ENCODE measurements at places on chromosomes 11 and 22.
A peak's percentile ranks its signal among the peaks of the same experiment; 100 is the strongest.

DNA sequence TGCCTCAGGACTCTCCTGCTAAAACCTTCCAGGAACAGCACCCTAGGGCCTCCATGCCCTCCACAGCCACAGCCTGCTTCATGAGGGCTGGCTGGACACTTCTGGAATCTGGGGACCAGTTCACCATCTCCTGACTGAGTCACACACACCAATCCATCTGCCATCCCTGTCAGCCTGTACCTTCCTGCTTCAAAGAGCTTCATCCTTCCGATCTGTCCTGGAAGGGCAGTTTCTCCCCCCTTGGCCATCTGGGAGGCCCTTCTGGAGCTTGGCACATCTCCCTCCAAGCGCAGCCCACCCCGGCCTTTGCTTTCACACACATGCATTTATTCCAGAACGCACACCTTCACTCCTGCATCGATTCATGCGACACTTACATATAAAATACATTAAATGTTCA lies 13.0 kb downstream of the APBB1 start:
- DNase-seq: peak; percentile 37

DNA sequence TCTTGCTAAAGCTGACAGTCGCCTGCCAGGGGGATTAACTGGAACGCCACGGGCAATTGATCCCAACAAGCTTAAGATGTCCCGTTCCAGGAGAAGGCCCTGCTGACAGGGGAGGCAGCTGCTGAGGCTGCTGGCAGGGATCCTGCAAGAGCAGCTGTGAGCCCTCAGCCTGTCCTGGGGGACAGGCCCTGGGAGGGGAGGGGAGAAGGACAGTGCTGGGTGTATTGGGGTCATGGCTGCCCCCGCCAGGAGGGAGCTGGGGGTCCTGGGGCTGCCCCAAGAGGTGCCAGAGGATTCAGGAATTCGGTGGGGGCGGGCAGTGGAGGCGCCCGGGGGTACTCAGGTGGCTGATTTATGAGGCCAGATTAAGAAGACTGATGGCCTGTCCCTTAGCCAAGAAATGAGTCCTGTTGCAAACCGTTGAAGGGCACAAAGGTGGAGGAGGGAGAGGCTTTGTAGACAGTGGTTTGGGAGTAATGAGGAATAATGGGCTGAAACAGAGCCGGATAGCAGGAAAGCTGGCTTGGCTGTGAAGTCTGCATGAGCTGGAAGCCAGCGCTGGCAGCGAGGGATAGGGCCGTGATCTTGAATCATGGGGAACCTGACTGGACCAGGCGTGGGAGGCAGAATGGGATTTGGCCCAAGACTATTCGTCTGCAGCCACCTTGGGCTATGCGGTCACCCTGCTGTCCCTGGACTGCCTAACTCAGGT lies 133.5 kb downstream of the CACNA1I start:
- no peak for DNase-seq

GRCh38 chr11:72793076-72793424 lies 797 bp downstream of the STARD10 start:
- DNase-seq: peak; percentile 17

GRCh38 chr11:46178513-46178912 lies 57.3 kb upstream of the PHF21A start:
- no peak for DNase-seq

DNA sequence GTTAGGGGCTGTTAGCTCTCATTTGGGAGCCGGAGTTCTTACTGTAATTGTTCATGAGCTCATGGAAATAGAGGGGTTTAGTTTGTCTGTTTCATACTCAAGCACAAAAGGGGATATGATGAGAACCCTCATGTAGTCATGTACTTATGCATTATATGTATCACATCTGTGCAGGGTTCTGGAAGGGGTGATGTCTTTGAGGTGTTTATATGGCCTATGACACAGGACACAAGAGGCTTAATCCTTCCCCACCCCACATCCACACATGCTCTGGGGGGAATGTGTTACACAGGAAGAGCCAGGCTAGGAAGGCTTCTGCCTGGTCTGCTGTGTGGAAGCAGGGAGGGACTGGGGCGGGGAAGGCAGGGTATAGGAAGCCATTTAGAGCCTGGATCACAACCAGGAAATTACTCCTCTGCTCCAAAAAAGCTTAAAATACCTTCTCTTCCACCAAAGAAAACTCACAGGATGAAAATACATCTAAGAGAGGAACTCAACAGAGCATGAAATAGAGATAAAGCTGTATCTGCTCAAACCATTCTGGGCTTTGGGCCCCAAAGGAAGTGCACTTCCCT lies 316.1 kb downstream of the TMEM135 start:
- DNase-seq: no peak

DNA sequence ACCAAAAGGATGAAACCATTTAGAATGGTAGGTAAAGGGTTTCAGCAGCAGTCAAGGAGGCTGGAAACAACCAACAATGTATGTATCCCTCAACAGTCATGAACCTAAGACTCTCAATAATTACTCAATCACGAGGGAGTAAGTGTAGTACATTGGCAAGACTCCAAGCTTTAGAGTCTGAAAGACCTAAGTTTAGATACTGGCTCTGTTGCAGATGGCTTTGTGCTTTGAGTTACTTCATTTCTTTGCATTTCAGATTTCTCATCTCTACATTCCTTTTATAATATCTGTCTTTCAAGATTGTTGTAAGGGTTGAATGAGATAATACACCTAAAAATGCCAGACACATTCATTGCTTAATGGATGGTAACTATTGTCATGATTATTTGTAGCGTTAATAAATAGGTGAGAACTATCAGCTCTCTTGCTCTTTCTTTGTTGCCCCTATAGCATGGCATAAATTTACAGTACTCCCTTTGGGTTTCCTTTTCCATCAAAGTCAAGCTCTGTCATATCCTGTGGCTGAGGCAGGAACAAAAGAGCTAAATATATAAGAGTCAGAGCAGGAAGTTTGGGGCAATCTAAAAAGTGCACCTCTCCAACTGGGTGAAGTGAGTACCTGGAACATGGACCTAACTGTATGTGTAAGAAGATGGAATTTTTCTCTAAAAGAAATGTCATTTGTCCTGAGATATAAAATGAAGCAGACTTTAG lies 228.2 kb upstream of the ZC3H12C start:
- DNase-seq: no peak

- no peak for DNase-seq
These were observed 53.4 kb upstream of the PARVG start for GRCh38 chr22:44127356-44127755.

DNA sequence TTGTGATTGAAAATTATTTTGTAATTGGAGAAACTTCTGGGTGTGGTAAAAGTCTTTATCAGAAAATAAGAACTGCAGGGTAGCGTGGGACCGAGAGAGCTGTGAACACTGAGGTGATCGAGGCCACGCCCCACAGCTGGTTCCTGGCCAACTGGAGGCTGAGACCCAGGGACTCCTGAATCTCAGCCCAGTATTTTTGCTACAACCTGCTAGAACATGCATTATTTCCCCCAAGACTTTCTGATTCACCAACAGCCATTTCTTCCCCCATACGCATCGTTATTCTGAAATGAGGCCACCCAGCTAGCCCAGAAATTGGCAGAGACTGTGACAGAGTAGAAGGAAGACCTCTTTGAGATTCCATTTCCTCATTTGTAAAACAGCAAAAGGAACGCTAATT lies 3.4 kb upstream of the FGF19 start:
- DNase-seq: peak; percentile 75

DNA sequence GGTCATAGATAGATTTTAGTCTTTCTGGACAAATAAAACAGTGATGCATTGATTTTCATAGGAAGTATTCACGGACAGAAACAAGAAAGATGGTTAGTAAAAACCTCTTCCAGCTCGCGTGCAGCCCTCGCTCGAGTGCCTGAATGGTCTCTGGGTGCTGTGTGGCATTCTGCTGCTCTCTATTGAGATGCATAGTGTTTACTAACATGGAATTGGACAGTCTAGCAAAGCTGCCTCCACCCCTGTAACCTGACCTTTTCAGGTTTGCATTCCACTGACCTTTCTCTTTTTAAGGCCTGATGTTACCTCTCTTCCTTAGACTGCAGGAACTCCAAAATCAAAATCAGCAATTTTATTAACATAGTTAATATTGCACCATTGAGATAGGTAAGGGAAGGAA lies 643.4 kb downstream of the JRKL start:
- no peak for DNase-seq

DNA sequence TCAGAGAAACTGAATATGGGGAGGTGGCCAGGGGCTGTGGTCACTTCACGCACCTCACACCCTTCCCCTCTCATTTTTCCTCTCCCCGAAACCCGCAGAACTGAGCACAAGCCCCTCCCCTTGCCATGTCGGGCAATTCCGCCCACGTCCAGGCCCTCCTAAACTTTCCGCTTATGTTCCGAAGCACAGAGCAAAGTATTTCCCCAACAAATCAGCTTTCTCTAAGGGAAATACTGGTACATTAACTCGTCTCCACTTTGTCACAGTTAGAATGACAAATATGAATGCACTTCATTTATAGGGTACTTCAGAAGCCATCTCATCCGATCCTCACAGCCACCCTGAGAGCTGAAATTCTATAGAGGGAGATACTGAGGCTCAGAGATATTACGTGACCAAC lies 94.7 kb upstream of the TMEM45B start:
- no peak for DNase-seq

- DNase-seq: peak; percentile 77
These were observed 797 bp downstream of the THY1 start for GRCh38 chr11:119421941-119422808.

DNA sequence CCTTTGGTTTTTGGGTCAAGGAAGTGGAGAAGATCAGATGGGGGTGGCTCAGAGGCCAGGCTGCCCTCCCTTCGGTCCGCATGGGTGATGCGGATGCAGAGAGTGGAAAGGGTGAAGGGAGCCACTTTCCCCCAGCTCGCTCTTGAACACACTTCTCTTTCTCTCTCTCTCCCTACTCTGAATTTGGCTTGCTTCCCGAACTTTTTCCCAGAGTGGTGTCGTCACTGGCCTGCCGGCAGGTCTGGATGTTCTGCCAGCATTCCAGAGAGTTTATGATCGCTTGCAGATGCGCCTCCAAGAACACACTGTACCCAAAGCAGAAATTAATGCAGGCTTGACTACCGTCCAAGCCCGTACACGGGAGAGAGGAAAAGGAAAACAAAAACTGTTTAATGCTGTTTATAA lies 103.2 kb downstream of the ZBTB16 start:
- DNase-seq: no peak

GRCh38 chr11:6667733-6668374 lies 12.2 kb upstream of the DCHS1 start:
- no peak for DNase-seq

DNA sequence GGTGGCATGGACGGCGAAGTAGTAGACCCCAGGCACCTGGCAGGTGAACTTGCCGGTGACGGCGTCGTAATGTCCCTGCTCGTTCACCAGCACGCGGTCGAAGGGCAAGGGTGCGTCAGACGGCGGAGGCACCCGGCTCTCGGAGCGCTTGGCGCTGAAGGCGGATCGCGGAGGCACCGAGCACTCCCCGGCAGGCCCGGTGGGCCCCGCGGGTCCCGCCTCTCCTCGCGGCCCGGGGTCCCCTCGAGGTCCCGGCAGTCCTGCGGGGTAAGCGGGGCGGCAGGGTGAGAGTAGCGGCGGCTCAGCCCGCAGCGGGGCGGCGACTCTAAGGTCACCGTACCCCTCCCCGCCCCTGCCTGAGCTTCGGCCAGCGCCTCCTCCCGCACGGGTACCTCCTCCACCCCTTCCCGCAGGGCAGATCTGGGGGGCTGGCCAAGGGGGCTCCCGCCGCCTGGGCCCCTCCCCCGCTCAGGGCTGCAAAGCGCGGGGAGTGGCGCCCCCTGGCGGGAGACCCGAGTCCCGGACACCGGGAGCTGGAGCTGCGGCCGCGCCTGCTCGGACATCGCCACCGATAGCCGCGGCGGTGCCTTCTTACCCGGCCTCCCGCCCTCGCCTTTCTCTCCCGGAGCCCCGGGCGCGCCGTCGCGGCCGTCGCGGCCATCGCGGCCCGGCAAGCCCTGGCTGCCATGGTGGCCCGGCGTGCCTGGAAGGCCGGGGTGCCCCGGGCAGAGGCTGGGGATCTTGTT lies 921 bp downstream of the C1QTNF5 start:
- peak; percentile 96 for DNase-seq

DNA sequence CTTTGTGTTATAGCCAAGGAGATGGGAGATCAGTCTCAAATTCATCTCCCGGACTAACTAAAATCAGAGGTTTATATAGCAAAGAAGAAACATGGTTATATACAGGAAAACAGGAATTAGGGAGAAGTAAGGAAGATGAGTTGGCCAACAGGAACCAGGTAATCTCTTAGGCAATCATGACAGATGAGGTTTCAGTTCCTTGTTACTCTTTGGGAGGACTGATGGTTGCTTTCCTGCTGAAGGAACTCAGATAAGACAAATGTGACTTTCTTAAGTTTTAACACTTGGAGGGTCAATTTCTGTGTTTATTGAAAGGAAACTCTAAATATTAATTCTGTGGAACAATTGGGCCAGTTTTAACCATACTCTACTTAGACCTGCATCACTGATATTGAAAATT lies 1072.0 kb upstream of the CNTN5 start:
- DNase-seq: no peak

GRCh38 chr22:26949193-26949592 lies 291.8 kb downstream of the MIAT start:
- peak; percentile 18 for DNase-seq

DNA sequence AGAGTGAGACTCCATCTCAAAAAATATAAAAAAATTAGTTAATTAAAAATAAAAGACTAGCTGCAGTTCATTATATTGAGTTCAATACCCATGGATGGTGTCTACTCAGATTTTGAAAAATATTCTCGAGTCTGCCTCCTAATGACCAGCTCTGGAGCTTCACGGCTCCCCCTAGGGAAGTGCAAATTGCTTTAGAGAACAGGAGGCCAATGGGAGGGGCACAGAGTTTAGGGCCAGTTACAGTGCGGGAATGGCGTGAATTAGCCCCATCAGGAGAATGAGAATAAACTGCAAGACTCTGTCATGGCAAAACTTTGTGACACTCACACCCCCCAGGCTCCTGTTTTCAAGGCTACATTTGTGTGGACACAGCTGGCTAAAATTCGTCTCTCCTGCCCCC lies 4.6 kb downstream of the FGF4 start:
- peak; percentile 78 for DNase-seq

- peak; percentile 95 for DNase-seq
These were observed 2.2 kb upstream of the RPS19BP1 start for GRCh38 chr22:39534591-39535356.

GRCh38 chr11:107307991-107308390 lies 149.6 kb downstream of the CWF19L2 start:
- no peak for DNase-seq

DNA sequence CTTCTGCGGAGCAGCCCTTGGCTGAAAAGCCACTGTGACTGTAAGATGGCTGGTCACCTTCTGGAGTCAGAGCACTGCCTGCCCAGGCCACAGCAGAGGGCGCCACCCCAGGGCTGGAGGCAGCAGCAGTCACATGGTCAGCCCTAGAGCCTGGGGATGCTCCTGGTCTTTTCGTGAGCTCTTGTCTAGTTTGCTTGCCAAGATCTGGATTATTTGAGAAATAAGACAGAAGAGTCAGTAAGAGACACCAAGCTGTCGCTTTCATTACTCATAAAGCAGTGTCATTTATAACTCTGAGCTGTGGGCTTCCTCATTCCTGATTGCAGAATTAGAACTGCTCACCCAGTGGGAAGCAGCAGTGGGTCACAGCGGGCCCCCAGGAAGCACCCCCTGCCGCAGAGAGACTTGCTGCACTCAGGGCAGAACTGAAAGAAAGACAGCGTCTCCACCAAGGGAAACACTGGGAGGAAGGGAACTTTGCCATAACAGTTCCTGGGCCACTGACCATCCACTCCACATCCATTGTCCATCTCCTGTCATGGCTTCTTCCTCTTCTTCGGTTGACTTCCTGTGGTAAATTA lies 56.7 kb downstream of the PPP6R2 start:
- peak; percentile 89 for DNase-seq

- peak; percentile 99 for DNase-seq
These were observed at the start of gene LRRC75B for GRCh38 chr22:24592851-24593558. TSS of gene LRRC75B (minus strand) at chr22:24593073. CDS start at chr22:24593039, 34 bp downstream.
